AG08396 (cell line): ENCODE measurements at places on chromosomes 3 and 15.

DNA sequence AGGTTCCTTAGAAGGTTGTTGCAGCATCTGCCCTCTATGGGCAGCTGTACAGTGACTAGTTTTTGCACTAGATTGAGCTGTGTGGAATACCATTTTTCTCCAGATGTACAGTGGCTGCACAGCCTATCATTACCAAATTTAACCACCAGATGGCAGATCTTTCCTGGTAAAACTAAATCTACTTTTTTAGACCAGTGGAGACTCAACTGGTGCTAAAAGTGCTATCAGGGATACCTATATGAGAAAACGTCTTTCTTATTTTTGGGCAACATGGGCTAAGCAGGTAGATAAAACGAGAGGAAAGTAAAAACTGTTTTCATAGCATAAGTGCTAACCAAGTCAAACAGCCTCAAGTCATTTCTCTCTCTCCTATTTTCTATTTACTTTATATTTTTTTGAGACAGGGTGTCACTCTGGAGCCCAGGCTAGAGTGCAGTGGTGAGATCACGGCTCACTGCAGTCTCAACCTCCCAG, 21.2 kb downstream of the IGSF10 start:
- DNase-seq, result peak; percentile 47

DNA sequence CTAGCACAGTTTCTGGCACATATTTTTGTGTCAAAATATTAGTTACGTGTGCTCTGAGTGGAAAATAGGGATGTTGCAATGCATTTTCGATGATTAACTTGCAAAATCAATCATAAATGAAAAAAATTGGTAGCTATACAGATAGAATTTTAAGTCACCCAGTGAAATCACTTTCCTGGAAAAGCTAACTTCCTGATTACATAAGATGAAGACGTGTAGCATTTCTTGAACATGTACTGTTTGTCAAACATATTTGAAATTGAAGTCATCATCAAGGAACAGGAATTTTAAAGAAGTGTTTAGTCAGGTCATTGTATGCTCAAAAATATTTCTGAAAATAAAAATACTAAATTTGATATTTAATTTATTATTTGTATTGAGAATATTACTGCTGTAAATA, 977.7 kb downstream of the PLOD2 start:
- no peak for DNase-seq

DNA sequence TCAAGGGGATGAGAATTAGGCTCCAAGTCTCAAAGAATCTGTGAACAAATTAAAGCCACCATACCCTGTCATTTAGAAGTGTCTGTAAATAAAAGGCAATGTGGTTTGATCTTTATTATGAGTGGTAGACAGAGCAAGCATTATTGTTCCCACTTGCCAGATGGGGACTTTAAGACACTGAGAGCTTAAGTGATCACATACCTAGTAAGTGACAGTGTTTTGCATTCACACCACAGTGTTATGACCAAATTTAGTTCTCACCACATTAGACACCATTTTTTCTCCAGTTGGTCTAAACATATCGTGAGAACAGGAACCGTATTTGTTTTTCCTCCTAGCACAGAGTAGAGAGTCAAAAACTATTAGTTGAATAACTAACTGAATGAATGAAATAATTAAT, 13.2 kb upstream of the ZBED2 start:
- no peak for DNase-seq

GRCh38 chr15:60913900-60914299, 315.2 kb downstream of the RORA start:
- DNase-seq, result no peak

- no peak for DNase-seq
These were observed 9.6 kb downstream of the PLCD1 start for GRCh38 chr3:38019658-38020341.

GRCh38 chr3:97612632-97613031, 151.9 kb upstream of the ARL6 start:
- DNase-seq, result no peak

DNA sequence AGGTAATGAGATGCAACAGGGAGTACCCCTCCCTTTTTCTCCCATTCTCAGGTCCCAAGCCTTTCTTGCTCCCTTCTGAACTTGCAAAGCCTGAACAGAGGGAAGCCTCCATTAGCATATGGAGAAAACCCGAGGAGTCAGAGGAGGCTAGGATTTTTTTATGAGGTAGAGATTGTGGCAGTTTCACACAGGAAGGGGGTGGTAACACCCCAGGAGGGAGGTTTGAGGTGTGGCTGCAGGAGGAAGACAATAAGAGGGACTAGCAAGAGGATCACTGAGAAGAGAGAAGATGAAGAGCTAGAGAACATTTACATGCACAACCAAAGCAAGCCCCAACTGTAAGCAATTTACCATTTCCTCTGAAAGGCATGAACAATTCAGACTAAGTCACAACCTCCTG, 322.7 kb downstream of the SV2B start:
- DNase-seq, result no peak

- peak; percentile 78 for DNase-seq
These were observed 114.0 kb downstream of the FNDC3B start for GRCh38 chr3:172153335-172153861.

- DNase-seq, result no peak
These were observed 329.8 kb upstream of the NAALADL2 start for GRCh38 chr3:174529298-174529697.

- DNase-seq, result no peak
These were observed 132.6 kb upstream of the LRRN1 start for GRCh38 chr3:3666664-3667063.

DNA sequence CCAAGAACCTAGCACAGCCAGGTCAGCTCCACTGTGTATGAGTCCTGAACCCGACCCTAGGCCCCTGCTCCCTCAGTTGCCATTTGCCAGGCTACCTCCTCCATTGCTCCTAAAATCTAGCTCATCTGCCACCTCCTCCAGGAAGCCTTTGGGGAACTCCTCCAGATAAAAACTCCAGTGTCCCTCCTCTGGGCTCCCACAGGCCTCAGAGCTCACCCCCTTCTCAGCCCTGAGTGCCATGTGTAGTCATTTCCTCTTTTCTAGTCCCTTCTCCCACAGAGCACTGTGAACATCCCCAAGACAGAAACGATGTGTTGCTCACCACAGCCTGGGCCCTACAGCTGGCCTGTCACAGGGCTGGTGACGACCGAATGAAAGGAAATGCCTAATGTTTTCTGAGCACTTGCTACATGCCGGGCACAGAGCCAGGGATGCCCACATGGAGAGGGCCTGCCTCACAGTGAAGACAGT, 61.0 kb downstream of the IQSEC1 start:
- no peak for DNase-seq

DNA sequence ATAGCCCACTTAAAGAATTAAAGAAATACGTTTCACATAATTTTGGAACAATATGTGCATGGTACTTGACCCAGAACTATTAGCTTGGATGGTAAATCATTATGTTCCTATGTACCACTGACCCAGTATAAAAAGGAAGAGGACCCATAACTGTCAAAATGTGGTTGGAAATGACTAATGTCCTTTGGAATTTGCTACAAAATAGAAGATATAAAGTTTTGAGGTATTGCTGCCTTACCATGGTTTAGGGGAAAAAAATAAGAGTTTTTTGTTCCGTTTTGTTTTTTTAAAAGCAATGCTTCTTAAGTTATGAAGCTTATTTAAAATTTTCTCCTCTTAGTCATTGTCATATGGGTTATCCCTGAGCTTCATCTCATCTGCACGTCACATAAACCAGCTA, 15.8 kb upstream of the TFDP2 start:
- DNase-seq, result no peak

GRCh38 chr3:66748175-66748876, 247.5 kb upstream of the LRIG1 start:
- DNase-seq, result no peak

DNA sequence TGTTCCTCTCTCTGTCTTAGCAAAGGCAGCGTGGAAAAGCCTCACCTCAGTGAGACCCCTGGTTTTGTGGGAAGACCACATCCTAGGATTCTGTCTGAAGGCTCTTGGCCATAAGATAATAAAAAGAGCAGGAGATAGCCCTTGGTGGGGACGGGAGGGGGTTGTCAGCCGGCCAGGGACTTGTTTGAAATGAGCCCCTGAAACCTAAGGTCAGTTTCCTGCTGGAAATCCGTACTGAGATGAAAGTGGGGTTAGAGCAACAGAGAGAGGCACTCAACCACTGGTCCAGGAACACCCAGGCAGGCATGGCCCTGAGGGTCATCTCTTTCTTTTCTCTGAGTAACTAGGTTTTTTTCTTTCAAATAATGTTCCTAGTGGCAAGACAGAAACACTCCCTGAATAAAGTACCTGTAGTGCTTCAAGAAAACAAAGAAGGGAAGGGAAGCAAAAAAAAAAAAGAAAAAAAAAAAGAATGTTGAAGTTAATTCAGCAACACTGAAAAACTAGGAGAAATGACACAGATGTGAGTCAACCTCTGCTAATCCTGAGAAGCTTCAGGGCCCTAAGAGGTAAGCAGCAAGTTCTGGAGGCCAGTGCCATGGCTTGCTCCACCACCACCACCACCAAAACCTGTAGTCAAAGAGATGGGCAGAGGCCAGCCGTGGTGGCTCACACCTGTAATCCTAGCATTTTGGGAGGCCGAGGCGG, 3.2 kb downstream of the ITGB5 start:
- DNase-seq, result no peak

GRCh38 chr15:61853195-61853594, 207.1 kb downstream of the VPS13C start:
- no peak for DNase-seq

DNA sequence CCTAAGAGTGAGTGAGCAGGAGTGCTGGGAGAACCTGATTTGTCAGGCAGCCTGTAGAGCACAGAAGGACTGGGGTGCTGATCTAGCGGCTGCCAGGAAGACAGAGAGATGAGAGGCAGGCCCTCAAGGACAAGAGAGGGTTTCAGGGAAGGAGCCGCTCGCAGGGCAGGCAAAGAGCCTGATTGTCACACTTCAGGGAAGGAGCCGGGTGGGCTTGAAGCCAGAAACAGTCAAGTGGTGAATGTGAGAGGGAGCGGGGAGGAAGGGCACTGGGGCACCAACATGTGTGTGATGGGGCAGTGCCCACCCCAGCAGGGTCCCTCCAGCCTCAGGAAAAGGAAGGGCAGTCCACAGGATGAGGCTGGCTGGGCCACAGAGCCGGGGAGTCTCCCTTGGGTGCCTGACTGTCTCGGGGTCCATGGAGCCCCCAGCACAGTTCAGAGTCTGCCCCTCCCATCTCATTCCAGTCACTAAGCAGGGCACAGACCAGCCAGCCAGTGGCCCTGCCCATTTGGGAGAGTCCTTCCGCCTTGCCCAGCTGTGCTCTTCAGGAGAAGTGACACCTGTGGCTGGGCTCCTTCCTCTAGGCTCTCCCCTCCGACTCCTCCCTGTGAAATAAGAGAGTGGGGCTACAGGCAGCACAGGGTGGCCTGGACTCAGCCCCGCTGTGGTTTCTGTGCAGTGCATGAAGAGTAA, 148.6 kb downstream of the RAB11A start:
- DNase-seq, result no peak

GRCh38 chr3:15903164-15903563, 105.4 kb upstream of the ANKRD28 start:
- no peak for DNase-seq

GRCh38 chr3:127673191-127674100, 694 bp downstream of the ABTB1 start:
- DNase-seq, result peak; percentile 75

- peak; percentile 62 for DNase-seq
These were observed 4.1 kb upstream of the CLPX start for GRCh38 chr15:65189102-65189740.

- peak; percentile 30 for DNase-seq
These were observed 258.7 kb upstream of the TGFBR2 start for GRCh38 chr3:30347679-30348216.

DNA sequence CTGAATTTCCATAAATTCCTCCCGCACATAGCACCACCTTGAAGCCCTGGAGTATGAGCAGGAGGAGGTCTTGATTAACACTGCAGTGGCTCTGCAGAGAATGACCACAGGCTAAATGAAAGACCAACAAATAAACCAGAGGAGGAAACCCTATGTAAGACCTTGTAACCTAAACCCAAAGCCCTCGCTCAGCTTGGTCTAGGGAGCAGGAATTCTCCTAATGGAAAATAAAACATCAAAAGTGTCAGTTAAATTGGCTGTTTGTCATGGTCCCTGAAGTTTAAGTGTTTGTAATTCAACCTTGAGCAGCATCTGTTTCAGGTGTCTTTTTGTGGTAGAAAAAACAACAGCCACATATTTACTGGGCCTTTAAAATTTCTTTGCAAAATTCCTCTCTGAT, 9.2 kb upstream of the UBE2Q2 start:
- DNase-seq, result no peak

DNA sequence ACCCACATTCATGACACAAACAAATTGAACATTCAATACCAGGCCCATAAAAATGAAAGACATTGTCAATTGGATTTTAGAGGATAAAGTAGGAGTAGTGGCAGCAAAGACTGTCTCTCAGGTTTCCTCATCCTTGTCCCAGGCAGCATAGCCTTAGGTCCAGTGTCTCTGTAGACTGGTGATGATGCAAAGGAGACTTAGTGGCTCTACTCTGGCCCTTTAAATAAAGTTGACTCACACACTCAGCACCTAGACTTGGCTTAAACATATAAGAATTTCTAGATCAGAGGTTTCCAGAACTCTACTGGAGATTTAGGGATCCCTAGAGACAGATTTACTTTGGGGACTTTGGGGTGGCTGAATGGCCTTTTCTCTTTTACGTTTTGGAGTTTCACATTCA, 166.6 kb downstream of the NR1D2 start:
- DNase-seq, result no peak

DNA sequence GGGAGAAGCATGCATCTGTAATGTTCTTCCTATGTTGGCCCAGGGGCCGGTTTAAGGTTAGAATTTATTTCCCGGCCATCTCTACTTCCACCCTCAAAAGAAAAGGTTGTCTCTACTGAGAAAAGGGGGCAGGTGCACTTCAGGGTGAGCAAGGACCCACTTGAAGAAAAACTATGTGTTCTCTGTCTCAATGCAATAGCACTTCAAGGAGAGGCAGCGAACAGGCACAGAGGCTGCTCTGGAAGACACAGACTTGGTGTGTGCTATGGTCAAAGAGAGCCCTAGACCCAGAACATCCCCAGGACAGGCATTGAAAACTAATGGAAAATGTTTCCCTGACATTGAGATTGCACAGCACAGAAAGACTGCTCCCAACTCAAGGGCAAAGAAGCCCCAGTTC, 7.6 kb downstream of the MINDY4B start:
- no peak for DNase-seq

- no peak for DNase-seq
These were observed 611.3 kb downstream of the EDEM1 start for GRCh38 chr3:5798809-5799208.

- DNase-seq, result peak; percentile 82
These were observed at the start of gene HDGFL3 for GRCh38 chr15:83207660-83208366. TSS of gene HDGFL3 (minus strand) at chr15:83207823. CDS start at chr15:83207414, 409 bp downstream.

GRCh38 chr3:100277255-100277800, 16.5 kb downstream of the TBC1D23 start:
- DNase-seq, result no peak

- DNase-seq, result no peak
These were observed 5.2 kb downstream of the LINS1 start for GRCh38 chr15:100596792-100597191.

- DNase-seq, result no peak
These were observed 315.2 kb downstream of the ZBTB20 start for GRCh38 chr3:114831861-114832260.

DNA sequence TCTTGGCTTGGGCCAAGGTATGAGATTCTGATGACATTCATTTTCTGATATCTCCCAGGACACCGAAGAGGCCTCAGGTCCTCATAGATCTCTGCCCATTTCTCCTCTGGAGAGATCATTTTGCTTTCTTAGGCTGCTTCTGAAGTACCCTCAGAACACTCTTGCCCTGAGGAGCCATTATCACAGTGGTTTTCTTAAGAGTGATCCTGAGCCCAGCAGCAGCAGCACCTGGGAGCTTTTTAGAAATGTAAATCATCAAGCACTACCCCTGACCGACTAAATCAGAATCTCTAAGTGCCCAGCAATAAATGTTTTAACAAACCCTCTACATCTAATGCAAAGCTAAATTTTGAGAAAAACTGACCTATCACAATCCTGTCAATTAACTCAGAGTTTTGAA, 40.6 kb upstream of the SLC9A9 start:
- no peak for DNase-seq
